T-helper 9 cell (primary cell): ENCODE measurements at places on chromosomes 12 and 14.

GRCh38 chr12:45425426-45425825 is 209.5 kb downstream of the ANO6 start:
- no peak for DNase-seq

DNA sequence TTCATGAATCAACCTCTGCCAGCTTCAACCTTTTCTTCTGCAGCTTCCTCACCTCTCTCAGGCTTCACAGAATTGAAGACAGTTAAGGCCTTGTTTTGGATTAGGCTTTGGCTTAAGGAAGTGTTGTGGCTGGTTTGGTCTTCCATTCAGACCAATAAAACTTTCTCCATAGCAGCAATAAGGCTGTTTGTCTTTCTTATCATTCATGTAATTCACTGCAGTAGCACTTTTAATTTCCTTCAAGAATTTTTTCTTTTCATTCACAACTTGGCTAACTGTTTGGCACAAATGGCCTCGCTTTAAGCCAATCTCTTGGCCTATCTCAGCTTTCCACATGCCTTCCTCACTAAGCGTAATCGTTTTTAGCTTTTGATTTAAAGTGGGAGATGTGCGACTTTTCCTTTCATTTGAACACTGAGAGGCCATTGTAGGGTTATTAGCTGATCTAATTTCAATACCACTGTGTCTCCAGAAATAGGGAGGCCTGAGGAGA is 229.5 kb downstream of the IPO8 start:
- no peak for DNase-seq

- no peak for DNase-seq
Observed at GRCh38 chr12:18953505-18953904, 176.0 kb upstream of the PLEKHA5 start.

DNA sequence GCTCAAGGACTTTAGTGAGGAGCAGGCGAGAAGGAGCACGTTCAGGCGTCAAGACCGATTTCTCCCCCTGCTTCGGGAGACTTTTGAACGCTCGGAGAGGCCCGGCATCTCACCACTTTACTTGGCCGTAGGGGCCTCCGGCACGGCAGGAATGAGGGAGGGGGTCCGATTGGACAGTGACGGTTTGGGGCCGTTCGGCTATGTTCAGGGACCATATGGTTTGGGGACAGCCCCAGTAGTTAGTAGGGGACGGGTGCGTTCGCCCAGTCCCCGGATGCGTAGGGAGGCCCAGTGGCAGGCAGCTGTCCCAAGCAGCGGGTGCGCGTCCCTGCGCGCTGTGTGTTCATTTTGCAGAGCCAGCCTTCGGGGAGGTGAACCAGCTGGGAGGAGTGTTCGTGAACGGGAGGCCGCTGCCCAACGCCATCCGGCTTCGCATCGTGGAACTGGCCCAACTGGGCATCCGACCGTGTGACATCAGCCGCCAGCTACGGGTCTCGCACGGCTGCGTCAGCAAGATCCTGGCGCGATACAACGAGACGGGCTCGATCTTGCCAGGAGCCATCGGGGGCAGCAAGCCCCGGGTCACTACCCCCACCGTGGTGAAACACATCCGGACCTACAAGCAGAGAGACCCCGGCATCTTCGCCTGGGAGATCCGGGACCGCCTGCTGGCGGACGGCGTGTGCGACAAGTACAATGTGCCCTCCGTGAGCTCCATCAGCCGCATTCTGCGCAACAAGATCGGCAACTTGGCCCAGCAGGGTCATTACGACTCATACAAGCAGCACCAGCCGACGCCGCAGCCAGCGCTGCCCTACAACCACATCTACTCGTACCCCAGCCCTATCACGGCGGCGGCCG is 1.1 kb downstream of the PAX9 start:
- DNase-seq = no peak

DNA sequence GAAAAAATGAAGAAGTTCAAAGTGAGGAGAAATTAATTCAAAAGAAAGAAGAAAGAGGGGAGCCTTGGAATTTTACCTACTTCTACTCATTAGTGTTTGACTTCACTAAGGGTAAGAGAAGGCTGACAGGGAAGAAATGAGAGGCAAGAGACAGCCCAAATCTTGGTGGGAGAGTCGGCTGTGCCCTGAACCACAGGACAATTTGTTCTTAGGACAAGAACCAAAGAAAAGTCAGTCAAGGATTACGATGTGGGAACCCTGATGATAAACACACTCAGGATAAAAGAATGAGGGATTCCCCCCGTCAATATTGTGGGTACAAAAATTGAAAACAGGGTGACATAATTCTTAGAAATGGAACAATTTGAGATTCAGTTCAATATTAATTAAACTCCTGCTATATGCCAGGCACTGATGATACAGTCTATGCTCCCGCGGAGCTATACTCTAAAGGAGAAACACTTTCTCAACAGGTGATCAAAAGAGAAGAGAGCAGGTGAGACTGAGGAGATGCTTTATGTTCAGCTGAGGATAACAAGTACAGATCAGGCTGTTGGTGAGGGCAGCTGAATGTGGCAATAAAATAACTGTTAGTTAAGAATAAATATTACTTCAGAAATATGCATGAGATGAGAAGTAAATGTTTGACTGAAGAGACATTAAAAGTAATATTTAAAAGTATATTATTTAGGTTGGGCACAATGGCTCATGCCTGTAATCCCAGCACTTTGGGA is 175.4 kb downstream of the SLC25A21 start:
- DNase-seq = no peak

DNA sequence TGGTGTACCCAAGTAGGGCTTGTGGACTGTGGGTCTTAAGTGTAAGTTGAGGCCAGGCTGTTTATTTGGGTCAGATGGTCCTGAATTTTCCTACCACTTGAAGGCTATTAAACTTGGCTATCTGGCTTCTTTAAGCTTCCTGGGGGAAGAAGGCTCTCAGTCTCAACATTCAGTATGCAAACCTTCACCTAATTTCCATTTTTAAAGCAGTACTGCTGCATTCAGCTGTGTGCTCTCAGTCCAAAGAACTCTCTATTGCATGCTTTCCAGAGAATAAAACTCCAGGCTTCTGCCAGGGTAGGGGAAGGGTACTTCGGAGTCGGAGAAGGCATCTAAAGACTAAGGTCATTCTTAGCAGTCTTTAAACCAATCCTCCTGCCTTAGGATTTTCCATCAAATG is 124.4 kb downstream of the HELB start:
- no peak for DNase-seq

DNA sequence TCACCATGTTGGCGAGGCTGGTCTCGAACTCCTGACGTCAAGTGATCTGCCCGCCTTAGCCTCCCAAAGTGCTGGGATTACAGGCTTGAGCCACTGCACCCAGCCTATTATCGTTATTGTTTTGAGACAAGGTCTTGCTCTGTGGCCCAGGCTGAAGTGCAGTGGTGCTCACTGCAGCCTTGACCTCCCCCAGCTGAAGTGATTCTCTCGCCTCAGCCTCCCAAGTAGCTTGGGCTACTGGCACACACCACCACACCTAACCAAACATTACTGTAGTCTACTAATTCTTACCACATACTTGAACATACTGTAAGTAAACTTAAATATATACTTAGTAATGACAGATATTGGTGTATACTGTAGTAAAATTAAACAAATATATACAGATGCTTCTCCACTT is 4.5 kb upstream of the CDCA4 start:
- DNase-seq = no peak

GRCh38 chr14:20427231-20428009 is 8.5 kb downstream of the KLHL33 start:
- DNase-seq = no peak

- no peak for DNase-seq
Observed at GRCh38 chr14:41285186-41285748, 321.4 kb upstream of the LRFN5 start.

GRCh38 chr14:50015716-50016115 is 100.7 kb downstream of the VCPKMT start:
- DNase-seq = no peak
